ENCODE measurements at places on chromosomes 6 and 20.
A peak's percentile ranks its signal among the peaks of the same experiment; 100 is the strongest.

- peak; percentile 24 for DNase-seq
Observed at GRCh38 chr6:145213614-145214013, 521.7 kb downstream of the EPM2A start.

DNA sequence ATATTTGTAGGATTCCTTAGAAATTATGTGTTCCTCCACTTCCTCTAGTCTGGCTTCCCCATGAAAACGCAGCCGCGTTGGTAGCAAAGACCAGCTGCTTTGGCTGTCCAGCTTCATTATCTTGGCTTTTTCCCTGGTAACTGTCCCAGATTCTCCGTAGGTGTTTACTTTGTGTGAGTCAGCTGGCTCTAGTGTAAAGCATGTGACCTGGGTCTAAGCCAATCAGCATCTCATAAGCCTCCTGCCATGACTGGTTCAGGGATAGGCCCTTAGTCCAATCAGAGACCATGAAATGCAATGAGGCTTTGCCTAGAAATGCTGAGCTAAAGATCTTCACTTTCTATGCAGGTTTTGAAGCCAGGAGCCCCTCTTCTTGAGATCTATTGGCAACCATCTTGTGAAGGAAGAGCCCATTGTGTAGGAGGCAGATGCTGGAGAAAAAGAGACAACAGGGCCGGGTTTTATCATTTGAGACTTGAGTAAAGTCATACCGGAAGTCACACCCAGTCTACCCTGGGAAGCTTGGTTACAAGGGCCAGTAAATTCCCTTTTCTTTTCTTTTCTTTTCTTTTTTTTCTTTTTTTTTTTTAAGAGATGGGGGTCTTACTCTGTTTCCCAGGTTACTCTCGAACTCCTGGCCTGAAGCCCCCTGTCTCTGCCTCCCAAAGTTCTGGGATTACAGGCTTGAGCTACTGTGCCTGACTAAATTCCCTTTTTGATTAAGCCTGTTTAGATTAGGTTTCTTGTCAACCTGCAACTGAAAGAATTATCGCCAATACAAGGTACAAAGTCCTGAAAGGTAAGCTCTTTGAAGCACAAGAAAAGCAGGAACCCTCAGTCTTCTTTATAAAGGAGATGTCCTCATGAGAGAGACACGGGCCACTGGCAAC lies 256.5 kb upstream of the RREB1 start:
- DNase-seq = no peak

- no peak for DNase-seq
Observed at GRCh38 chr20:46690219-46691106, 1.2 kb upstream of the TP53RK start.

DNA sequence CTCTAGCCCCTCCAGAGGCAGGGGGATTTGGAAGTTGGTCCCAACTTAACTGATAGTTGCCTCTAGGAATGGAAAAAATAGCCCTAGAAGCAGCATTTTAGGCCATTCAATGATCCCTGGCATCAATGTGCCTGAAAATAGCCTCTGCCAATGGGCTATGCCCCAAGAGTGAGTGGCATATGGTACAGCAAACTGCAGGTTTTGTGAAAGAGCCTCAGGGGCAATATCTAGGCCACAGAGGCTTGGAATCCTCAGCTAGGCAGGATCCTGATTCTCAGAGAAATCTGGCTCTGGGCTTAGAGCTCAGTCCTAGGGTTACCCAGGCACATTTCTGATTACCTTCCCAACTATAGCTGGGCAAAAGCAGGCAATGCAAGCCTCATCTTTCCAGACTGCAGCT lies 104.4 kb upstream of the MOCS1 start:
- no peak for DNase-seq

DNA sequence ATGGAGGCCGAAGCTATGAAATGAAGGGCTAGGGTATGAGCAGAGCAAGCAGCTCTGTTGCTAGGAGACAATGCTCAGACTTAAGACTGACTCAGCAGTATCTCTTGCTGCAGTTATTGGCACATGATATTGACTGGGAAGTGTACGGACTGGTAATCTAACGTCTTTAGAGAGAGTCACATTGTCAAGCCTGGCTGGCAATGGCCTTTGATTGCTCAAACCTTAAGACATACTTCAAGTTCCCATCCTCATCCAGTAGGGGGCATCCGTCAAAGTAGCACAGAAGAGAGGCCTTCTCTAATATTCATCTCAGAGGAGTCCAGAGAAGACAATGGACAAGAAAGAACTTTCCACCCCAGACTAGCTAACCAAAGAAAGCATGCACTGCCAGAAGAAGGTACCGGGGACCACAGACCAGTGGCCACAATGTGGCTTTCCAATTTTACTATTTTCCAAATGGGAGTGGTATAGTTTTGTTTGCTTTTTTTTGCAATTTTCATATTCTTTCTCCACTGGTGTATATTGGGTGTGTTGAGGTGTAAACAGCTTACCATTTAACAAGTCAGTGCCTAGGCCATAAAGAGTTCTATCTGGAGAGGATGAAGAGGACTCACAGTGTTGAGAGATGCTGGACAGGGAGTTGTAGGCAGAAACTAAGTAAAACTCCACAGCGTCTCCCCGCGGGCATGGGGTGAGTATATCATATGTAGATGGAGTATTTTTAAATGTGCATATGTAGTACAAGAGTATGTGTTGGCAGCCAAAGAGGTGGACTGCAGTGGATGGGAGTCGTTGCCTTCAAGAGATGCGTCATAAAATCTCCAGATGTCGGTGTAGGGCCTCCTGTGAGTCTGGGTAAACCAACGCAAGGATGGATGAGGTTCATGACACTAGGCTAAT lies 36.7 kb downstream of the LRFN2 start:
- DNase-seq = peak; percentile 47

GRCh38 chr20:34402461-34402860 lies 39.4 kb downstream of the ITCH start:
- no peak for DNase-seq

DNA sequence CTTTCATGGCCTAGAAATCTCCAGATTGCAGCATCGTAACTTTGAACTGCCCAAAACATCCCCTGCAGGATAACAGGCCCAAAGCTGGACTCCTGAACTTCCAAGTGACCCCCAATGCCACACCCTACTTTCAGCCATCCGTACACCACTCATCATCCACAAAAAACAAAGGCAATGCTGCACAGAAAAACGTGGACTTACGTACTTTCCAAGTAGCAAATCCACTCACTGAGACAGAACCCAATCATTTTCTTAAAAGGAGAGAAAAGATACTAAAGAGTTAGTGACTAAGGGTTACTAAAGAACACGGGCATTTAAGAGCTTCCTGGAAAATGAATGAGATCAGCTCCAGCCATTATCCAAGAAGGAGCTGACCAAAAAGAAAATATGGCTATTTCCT lies 211.0 kb downstream of the WDR27 start:
- DNase-seq = no peak

DNA sequence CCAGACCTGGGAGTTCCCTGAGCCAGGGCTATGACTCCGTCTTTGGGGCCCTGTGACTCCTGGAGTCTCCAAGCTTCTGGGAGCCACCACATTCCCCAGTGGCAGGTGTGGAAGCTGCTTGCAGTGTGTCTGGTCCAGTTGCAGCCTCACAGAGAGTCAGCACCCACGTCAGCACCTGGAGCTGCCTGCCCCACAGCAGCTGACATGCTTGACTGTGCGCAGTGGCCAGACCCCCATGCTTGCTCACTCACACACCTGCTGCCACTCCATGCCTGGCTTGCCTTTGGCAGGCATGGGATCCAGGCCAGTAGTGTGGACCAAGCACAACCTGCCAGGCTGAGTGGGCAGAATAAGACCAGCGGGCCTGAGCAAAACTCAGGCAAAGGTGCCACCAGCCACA lies 31.0 kb upstream of the ASIP start:
- no peak for DNase-seq

DNA sequence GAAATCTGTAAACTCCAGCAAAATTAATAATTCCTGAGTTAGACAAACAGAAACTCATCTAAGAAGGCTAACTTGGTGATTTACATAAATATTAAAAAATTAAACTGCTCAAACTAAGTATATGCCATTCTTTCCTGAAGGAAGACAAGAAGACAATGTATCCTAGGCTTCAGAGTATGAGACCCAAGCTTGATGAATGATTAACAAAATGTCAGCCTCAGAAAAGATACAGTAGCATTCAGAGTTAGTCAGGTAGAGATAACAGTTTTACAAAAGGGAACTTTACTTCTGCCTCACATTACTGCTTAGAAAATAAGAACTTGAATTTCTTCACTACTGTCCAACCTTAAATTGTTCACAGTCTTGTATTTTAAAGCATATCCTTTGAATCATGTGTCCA lies 12.0 kb downstream of the CSNK2A1 start:
- no peak for DNase-seq

GRCh38 chr6:16533721-16534136 lies 227.5 kb downstream of the ATXN1 start:
- no peak for DNase-seq

- DNase-seq = no peak
Observed at GRCh38 chr6:35856250-35856649, 51.1 kb downstream of the LHFPL5 start.

- DNase-seq = no peak
Observed at GRCh38 chr20:2653556-2654383, 1.3 kb downstream of the NOP56 start.

GRCh38 chr6:20532881-20533280 lies 1.4 kb upstream of the CDKAL1 start:
- DNase-seq = no peak

GRCh38 chr6:149717588-149718458 lies at the start of gene LATS1:
Gene LATS1, minus strand, starts transcription at chr6:149718101. Its CDS starts 15,975 bp downstream, at chr6:149702126.
- peak; percentile 92 for DNase-seq

DNA sequence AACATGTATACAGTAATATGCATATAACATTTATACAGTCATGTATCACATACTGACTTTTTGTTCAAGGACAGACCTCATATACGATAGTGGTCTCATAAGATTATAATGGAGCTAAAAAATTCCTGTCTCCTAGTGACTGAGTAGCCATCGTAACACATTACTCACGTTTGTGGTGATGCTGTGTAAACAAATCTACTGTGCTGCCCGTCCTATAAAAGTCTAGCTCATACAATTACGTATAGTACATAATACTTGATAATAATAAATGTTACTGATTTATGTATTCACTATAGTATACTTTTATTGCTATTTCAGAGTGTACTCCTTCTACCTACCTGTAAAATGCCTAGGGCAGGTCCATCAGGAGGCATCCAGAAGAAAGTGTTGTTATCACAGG lies 17.4 kb downstream of the SERAC1 start:
- DNase-seq = no peak

- no peak for DNase-seq
Observed at GRCh38 chr20:25675161-25675560, 21.5 kb downstream of the ZNF337 start.

DNA sequence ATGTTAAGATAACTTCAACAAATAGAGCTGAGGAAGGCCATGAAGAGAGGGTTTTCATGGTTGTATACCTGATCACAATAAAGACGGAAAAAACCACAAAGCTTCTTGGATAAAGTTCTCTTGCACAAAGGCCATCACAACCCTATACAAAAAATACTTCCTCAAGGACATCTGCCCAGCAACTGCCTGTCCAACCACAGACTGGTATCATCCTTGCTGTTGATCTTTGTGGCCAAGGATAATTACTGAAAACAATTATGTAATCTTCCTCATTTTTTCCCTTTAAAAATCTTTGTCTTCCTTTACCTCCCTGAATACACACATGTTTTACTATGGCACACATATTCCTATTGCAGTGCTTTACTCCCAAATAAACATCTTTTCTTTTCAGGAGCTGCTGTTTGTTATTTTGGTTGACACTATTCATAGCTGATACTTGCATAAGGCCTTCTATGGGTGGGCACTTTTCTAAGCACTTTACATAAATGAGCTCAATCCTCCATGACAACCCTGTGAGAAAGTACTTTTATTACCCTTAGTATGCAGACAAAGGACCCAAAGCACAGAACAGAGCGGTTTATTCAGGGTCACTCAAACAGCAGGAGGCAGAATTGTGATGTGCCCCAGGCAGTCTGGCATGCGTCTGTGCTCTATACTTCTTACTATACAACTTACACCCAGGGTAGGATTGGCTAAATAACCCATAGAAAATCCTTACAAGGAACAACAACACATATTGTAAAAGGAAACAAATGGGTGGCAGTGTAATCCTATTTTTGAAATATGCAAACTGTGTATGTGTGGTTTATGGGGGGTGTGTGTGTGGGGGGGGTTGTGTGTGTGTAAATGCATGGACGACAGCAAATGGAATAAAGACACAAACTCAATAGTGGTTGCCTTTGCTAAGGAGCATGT lies 35.1 kb downstream of the SNRNP48 start:
- no peak for DNase-seq

GRCh38 chr6:44178424-44179071 lies 19.9 kb downstream of the CAPN11 start:
- no peak for DNase-seq

DNA sequence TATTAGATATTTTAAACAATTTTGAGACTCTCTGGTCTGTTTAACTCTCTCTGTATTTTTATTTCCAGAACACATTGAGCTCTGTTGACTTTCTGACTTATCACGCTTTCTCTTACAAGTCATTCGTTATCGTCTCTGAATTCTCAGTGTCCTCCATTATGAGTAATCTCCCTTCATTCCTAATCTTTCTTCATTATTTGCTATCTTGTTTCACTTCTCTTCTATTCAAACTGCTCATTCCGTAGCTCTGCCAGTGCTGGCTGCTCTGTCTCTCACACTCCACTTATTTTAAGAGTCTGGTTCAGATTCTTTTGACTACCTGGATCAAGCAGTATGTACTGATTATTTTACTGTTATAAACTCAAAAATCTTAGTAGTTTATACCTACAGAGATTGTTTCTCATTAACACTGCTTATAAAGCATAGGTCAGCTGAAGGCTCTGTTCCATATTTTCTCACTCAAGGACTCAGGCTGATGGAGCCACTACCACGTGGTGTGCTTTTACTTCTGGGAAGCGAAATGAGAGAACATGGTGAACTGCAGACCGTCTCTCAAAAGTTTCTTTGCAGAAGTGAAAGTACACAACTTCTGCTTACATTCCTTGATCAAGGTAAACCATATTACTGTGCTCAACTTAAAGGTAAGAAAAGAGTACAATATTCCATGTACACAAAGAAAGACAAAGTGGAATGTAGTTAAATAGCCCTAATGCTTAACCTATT lies 485.2 kb downstream of the GRIK2 start:
- DNase-seq = no peak

DNA sequence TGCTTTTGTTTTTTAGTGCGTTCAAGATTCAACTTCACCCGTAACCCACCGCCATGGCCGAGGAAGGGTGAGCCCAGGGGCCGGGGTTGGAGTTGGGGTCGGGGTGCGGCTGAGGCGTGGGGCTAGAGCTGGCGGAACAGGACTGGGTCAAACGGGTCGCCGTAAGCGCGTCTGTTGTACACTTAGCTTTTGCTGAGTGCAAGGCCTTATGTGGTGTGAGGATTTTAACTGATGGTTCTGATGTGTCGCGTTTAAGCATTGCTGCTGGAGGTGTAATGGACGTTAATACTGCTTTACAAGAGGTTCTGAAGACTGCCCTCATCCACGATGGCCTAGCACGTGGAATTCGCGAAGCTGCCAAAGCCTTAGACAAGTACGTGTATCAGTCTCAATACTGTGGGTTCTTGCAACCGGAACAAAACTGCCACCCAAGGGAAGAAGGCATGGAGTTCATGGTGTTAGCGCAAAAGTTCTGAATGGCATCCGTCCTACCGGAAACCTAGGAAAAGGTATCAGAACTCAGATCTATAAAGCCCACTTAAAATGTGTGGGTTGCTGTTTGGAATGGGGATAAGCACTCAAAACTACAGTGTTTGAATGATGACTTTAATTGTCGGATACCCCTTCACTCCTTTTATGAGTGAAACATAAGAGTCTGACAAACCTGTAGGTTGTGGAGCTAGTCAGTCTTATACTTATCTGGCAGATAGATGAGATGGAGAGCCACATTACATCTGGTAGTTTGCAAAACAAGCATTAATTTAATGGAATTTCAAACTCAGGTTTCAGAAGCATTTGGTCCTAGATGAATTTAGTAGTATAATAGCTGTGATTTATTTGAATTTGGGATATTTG lies 574 bp downstream of the RPS12 start:
- DNase-seq = no peak
